ENCODE measurements at places on chromosomes 5 and 9. TPM values are rescaled to one million over a fixed set of nuclear protein-coding genes. Genes with fewer than 3 reads are reported as not detected.

The BNC2 gene
- 220 TPM for total RNA-seq

DNA sequence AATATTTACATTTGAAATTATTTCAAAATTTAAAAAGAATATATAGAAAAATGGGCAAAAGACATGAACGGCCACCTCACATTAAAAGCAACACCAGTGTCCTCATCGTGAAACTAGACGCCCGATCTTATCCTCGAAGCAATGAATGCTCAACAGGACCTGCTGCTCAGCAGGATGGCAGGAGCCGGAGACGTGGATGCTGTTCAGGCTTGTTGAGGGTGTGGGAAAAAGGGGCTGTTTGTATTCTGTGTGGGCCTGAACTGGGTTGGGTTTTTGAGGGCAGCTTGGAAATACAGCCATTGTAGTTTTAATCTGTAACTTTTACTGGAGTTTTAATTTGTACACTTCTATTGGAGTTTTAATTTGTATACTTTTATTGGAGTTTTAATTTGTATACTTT, 20.3 kb downstream of the EXOC3 start:
- H3K4me1 ChIP-seq: no peaks in the 10 kb centered on the region
- no peaks in the 10 kb centered on the region for H3K36me3 ChIP-seq
- no peaks in the 10 kb centered on the region for H3K27me3 ChIP-seq
- H3K4me3 ChIP-seq: no peak overlapping the region
- H3K27ac ChIP-seq: no peak overlapping the region
- no peak for DNase-seq

- H3K36me3 ChIP-seq: no peaks in the 10 kb centered on the region
- no peaks in the 10 kb centered on the region for H3K27me3 ChIP-seq
- DNase-seq: no peak
- peaks cover 10% of the 10 kb centered on the region for H3K4me1 ChIP-seq
- H3K27ac ChIP-seq: no peak overlapping the region
Measured at GRCh38 chr9:133661846-133662540, 25.8 kb downstream of the DBH start.

The PROB1 gene
- 1.0 TPM for total RNA-seq

- H3K4me3 ChIP-seq: no peak overlapping the region
- DNase-seq: no peak
- no peaks in the 10 kb centered on the region for H3K27me3 ChIP-seq
- H3K27ac ChIP-seq: no peak overlapping the region
- H3K36me3 ChIP-seq: no peaks in the 10 kb centered on the region
- H3K4me1 ChIP-seq: no peaks in the 10 kb centered on the region
Measured at GRCh38 chr9:107210775-107211174, 72.3 kb upstream of the RAD23B start.

- H3K27ac ChIP-seq: no peak overlapping the region
- no peaks in the 10 kb centered on the region for H3K27me3 ChIP-seq
- no peaks in the 10 kb centered on the region for H3K4me1 ChIP-seq
- DNase-seq: no peak
- no peak overlapping the region for H3K4me3 ChIP-seq
Measured at GRCh38 chr5:79963261-79964061, 27.6 kb downstream of the MTX3 start.

Measured in ovary (tissue), 10 donors.